ENCODE measurements at places on chromosomes 4 and X. TPM values are rescaled to one million over a fixed set of nuclear protein-coding genes. Genes with fewer than 3 reads are reported as not detected.

Gene CAPN6
- total RNA-seq = 0.16 TPM

Gene XAGE1B
- total RNA-seq = not detected

DNA sequence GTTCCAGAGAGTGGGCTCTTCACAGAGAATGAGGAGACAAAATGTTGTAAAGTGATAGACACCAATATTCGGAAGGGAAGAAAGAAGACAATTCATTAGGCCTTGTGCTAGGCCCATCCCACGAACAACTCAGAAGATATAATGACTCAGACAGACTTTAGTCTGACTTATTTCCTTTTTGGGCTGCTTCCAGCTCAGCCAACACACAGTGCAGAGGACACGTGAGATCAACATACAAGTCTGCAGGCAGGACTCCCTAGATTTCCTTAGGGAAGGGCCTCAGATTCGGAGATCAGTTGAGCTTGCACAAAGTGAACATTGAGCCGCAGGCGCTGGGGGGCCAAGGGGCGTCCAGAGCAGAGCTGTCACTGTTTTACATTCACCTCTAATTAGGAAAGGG, 290.7 kb upstream of the TENM3 start:
- no peak for DNase-seq

- DNase-seq = no peak
Measured at GRCh38 chr4:54661169-54661568, 3.4 kb downstream of the KIT start.

DNA sequence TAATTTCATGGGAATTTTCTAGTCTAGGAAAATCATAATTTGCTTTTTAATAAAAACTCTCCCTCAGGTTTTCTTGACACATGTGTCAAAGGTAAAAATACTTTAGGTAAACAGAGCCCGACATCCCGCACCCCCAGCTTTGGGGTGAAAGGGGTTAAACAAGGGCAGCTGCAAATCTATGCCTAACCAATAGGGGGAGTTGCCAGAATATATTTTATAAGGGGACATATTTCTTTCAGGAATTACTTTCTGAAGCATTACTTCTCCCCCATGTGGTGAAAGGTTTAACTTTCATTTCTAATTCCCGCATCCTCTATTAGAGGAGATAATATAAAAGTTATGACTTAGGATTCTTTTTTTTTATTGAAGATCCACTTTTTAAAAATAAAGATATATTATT, 53.9 kb upstream of the HEPH start:
- no peak for DNase-seq

Gene PCDH11X
- not detected for total RNA-seq

DNA sequence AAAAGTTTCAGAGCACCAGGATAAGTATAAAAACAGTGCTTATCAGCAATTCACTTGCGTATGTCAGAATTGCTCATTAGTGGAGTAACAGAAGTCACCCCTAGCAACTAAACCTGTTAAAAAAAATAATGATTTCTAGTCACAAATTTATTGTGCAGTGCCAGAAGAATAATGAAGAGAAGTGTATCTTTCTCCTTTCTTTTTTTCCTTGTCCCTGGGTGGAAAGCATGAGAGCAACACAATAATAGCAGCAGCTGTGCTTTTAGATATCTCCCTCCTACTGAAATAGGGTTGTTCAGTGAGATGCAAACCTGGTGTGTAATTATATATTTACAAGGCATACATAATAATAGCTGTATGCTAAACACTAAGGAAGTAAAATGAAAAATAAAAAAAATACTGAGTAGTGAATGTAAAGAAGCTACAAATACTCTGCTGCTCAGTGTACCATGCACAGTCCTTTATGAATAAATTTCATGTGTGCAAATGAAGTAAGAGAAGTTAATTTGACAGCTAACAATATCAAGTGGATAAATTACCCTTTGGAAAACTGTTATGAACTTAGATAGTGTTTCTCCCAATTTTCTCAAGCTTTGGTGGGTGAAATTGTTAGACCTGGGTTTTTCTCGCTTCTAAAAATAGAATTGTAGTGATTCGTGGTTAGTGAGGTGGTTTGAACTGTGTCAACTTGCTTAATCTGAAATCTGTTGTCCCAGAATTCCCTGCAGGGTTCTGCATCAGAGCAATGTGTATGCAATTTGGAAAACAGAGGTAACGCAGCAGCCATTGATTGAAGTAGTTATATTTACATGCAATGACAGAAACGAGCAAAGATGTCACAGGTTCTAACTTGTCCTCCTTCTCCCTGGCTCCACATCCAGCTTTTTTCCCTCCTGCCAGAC, 125.7 kb upstream of the NDST3 start:
- no peak for DNase-seq

Gene CSAG3
- total RNA-seq = not detected

Gene SLC4A4
- total RNA-seq = 5.5 TPM

GRCh38 chr4:99209671-99210070, 9.4 kb downstream of the ADH6 start:
- DNase-seq = no peak

- no peak for DNase-seq
Measured at GRCh38 chrX:150037041-150037440, 98.8 kb upstream of the EOLA2 start.

GRCh38 chr4:106287353-106287969, 28.5 kb downstream of the TBCK start:
- no peak for DNase-seq

DNA sequence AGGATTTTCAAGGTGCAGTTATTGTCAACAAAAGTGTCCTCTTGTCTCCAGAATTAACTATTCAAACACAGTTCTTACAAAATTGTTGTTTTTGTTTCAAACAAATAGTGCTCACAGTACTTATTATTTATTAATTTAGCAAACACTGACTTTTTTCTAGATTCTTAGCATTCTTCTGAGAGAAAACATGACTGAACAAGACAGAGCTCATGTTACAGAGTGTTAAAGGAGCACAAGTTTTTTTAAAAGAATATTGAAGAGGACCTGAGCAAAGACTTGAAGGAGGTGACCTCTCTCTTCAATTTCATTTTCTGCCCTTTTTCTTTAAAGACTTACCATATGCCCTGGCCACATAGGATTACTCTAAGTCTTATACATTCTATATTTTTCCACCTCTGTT, 2220.3 kb upstream of the AGA start:
- no peak for DNase-seq

DNA sequence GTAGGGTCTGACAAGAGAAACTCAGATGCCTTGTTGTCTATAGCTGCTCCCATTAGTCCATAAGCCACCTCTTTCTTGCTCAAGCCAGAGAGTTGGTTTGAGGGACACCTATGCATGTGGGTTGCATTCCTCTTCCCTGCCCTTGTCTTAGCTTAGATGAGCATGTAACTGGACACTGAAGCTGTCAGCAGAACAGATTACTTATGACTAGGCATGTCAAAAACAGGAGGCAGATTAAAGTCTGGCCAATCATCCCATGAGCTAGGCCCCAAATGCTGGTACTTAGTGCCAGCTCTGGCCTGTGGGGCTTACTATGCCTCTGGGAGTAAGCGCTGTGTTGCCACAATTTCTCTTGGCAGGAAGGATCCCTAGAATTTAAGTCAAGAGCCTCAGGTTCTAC, 215.2 kb downstream of the AR start:
- no peak for DNase-seq

Gene ADH7
- not detected for total RNA-seq

Gene FAM47A
- not detected for total RNA-seq

- DNase-seq = no peak
Measured at GRCh38 chrX:118760025-118760424, 32.6 kb downstream of the IL13RA1 start.

- no peak for DNase-seq
Measured at GRCh38 chr4:55540271-55540670, 6.4 kb downstream of the CLOCK start.

Gene RS1
- not detected for total RNA-seq

Gene FDCSP
- not detected for total RNA-seq

DNA sequence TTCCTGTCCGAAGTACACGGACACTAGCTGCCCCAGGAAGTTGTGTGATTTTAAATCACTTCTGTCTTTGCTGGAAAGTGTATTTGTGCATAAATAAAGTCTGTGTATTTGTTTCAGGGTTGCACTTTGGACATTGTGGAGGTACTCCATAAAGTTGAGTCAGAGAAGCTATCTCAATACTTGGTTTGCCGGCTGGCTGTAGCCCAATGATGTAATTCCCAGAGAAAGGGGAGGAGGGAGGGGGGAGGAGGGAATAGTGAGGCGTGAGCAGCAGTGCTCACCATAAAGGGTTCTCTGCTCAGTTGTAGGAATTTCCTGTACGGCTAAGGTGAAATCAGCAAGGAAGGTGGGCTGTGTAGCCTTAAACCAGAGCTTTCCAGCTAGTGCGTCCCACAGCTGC, 7.5 kb downstream of the APEX2 start:
- DNase-seq = no peak

Gene ACSL4
- 155 TPM for total RNA-seq

DNA sequence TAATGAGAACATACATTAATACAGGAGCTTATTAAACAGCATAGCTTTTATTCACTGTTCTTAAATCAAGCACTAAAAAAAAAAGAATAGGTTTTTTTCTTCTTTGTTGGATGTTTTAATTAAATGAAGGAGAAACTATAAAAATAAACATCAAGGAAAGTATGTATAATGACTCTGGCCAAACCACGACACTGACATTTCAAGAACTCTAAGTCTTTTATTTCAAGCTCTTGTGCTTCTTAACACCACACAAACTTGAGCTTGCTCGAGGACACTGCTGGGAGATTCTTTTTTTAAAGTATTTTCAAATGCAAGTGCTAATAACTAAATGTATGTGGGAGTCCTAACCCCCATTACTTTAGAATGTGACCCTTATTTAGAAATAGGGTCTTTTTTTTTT, 204.9 kb upstream of the PPARGC1A start:
- DNase-seq = no peak

DNA sequence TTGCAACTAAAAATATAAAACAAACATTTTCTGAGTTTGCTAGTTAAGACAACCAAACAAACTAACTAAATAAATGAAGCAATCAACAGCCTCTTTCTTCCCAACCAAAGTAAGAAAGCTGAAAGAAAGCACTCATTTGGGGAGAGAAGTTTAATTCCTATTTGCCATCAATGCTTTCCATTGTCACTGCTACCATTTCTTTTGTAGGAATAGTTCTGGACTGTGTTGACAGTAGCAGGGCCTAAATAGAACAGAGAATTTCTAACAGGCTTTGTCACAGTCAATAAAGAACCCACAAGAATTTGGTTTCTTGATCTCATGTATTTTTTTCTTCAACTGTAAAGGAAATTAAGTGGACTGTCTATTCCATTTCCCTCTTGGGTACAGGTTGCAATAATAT, 1886.4 kb upstream of the TENM3 start:
- DNase-seq = no peak

Gene HTN3
- not detected for total RNA-seq

- no peak for DNase-seq
Measured at GRCh38 chr4:37439809-37440474, 195.4 kb downstream of the NWD2 start.

All from mesenteric fat pad (tissue), 1 donor.